ENCODE measurements at places on chromosomes 1 and 21.

GRCh38 chr1:47362828-47363227 is 29.2 kb downstream of the CMPK1 start:
- no peak for DNase-seq

DNA sequence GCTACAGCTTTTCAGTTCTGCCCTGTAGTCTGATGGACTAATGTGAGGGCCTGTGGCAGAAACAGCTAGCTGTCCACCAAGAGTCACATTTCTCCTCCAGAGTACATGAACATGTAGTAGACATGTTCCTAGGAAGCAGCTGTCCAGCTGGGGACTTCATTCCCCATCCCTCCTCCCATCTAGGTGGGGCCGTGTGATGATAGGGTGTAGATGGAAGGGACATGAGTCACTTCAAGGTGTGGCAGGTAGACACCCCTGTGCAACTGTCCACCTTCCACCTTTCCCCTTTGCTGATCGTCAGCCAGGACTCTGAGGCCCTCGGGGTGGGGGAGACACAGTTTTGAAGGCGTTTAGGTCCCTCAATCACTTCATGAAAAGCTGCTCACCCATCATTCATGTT is 3.6 kb upstream of the RD3 start:
- DNase-seq: no peak

DNA sequence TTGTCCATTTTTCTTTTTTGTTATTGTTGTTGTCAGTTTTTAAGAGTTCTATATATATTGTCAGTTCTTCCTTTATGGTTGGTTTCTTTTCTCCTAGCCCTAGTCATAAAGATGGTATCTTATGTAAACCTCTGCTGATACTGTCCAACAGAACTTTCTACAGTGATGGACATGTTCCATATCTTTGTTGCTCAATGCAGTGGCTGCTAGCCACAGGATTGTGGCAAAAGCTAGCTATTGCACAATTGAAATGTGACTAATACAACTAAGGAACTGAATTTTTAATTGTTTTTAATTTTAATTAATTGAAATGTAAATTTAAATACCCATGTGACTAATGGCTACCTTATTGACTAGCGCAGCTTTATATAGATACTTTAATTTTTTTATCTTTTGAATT is 411.8 kb upstream of the PTBP2 start:
- DNase-seq: no peak

DNA sequence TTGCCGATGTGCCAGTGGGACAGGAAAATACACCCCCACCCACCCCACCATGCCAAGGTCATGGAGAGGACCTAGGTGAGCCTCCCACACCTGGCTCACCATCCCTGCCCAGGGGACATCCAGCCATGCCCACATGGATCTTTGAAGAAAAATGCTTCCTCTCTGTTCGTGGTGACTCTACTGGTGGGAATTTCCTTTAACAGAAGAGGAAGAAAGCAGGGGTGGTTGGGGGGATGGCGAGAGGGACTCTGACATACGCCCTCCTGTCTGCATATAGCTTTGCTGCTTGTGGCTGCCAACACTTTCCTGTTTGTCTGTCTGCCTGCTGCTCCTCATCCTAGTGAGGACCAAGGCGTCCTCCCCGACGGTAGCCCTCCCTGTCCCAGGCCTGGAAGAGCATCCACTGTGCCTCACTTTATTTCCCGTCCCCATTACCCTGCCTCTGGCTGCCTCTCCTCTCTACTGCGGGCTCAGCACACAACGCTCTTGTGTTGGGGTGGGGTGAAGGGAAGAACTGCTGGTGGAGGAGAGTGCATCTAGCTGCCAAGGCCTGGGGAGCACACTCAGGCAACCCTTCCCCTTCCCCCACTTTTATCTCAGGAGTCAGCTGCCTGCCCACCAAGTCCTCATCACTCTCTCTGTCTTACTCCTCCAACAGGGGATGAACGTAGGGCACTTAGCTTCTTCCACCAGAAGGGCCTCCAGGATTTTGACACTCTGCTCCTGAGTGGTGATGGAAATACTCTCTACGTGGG is 2.5 kb downstream of the SEMA4A start:
- DNase-seq: no peak

- peak; percentile 7 for DNase-seq
Measured at GRCh38 chr1:7516341-7516740, 254.8 kb upstream of the VAMP3 start.

GRCh38 chr1:209621741-209622655 is 30.2 kb downstream of the LAMB3 start:
- DNase-seq: no peak
